ENCODE measurements at places on chromosomes 4 and X.

DNA sequence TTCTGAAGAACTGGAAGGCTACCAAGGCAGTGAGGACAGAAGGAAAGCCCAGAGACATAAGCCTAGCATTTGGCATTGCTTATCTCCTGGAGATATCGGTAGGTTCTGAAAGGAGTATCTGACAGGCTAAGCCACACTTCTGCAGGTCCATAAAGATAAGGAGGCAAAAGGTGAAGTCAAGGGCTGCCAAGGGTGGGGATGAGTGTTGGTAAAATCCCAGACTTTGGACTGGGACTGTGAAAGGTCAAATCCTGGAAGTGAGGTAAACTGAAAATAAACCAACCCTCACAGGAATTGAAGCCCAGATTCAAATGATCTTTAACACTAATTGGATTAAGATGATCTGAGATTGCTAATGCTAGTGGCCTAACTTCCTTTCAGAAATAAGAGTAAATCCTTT, 27.4 kb downstream of the GK start:
- DNase-seq = no peak

GRCh38 chr4:95546221-95546620, 2.6 kb downstream of the UNC5C start:
- no peak for DNase-seq

DNA sequence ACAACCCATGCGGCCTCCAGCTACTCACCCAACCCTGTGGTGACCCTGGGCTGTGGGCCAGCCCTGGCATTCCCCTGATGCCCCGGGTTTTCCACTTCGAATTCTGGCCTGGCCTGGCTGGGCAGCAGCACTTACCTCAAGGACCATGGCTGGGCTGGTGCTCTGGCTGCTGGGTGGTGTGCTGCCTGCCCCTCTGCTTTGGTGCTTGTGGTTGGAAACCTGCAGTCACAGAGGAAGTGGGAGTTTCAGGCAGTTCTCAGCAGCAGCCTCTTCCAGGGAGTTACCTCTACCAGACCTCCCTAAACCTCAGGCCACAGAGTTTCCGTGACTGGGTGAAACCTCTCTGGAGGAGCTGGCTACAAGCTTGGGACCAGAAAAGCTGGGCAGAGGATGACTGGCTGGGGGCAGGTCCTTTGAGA, at the start of gene CXCR3:
TSS of gene CXCR3 (minus strand) at position 209 of the 419 bp plus-strand sequence. CDS start at position 147, 62 bp downstream.
- DNase-seq = peak; percentile 6

- no peak for DNase-seq
Measured at GRCh38 chr4:84647312-84647884, 64.5 kb downstream of the CDS1 start.

DNA sequence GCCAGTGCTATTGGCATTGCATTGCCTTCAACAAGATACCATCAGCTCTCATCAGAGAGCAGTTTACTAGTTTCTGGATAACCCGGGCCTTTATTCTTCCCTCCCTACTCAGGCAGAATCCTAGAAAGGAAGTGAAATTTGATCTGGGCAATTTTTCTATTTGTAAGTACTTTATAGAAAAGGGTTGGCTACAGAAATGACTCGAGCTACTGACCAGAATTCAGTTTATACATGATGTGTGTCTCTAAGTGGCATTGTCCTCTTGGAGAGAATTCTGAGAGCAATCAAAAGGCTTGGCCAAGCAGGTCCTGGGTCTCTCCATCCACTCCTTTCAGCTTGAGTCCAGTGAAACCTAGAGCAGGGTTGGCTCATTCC, 192.7 kb upstream of the LEF1 start:
- DNase-seq = no peak

- no peak for DNase-seq
Measured at GRCh38 chr4:41095192-41095872, 119.0 kb downstream of the APBB2 start.

GRCh38 chrX:123271902-123272301, 87.8 kb downstream of the GRIA3 start:
- no peak for DNase-seq

DNA sequence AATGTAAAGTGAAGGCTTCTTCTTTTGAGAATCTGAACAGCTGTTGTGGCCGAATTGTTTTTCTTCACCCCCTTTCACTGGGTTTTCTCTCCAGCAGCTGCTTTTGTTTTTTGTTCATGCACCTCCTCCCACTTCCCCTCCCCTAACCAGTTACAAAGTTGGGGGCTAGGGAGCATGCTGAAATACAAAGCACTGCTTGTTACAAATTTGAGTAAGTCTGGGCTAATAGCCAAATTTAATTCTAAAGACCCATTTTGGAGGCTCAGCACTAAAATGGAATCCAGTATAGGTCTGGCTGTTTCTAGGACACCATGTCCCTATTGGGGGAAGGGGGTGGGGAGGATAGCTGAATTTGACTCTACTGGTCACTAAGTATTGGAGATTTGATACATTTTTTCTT, 89.2 kb upstream of the GPM6B start:
- no peak for DNase-seq

DNA sequence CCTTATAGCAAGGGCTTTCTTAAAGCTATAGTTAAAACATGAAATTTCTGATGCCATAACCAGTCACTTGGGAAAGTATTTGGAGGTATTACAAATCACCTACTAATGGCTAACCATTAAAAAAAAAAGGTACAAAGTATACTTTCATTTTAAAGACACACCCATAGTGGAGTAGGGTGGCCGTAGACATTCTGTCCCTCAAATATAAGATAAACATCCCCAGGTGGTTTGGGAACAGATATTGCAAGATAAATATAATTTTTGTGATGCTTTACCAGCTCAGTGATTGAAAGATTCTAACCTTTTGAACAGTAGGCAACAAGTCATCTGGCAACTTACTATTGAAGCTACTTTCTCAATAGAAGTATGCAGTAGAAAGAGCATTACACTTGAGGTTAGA, 6.2 kb upstream of the FAT1 start:
- DNase-seq = no peak

GRCh38 chr4:112926819-112927218, 122.6 kb upstream of the ANK2 start:
- no peak for DNase-seq

DNA sequence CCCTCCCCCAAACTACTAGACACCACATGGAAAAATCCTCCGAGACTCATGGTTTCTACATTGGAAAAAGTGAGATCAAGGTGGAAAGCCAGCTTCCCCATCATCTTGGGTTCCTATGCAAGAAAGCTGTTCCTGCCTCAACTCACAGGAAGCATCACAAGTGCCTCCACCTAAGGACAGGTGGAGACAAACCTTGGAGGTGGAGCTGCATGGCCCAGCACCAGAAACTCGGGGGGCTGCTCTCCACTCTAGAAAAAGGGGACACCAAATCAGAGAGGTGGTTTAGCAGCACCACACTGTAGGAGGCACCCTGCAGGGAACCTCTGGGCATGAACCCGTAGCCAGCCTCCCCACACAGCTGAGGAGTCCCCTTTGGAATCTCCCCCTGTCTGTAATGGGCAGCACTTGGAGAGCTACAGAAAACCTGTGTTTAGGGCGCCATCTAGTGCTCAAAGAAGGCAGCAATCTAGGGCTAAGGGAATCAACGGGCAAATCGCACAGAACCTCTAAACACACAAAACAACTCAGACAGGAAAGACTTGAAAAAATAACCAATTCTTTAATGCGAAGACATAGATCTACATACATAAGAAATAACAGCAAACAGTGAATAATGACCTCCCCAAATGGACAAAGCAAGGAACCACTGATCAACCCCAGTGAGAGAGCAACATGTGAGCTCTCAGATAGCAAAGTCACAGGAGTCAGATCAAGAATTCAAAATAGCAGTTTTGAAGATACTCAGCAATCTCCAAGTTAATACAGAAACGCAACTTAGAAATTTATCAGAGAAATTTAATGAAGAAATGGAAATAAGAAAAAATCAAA, 37.0 kb upstream of the ZBTB33 start:
- peak; percentile 45 for DNase-seq

DNA sequence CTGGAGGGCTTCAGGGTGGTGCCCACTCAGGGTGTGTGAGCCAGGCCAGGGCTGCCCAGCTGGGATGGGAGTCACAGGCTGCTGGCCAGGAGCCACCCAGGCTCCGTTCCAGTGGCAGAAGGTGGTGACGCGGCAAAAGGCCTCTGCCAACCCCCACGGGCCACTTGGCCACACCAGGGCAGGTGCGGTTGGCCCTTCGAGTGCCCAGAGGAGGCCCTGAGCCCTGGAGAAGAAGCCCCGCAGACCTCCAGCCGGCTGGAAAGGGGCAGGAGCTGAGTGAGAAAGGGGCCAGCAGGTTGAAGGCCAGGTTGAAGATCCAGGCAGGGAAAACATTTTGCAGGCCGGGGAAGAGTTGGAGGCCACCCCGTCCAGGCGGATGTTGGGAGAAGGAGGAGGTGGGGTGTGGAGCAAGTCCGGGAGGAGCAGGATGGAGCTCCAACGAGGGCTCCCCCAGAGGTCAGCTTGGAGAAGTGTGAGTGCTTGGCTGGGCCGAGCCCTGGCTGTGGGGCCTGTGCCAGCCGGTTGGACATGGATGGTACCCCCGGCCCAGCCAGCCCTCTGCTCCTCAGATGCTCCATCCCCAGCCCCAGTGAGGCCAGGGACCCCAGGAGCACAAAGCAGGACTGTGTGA, 2.8 kb upstream of the CPLX1 start:
- no peak for DNase-seq

DNA sequence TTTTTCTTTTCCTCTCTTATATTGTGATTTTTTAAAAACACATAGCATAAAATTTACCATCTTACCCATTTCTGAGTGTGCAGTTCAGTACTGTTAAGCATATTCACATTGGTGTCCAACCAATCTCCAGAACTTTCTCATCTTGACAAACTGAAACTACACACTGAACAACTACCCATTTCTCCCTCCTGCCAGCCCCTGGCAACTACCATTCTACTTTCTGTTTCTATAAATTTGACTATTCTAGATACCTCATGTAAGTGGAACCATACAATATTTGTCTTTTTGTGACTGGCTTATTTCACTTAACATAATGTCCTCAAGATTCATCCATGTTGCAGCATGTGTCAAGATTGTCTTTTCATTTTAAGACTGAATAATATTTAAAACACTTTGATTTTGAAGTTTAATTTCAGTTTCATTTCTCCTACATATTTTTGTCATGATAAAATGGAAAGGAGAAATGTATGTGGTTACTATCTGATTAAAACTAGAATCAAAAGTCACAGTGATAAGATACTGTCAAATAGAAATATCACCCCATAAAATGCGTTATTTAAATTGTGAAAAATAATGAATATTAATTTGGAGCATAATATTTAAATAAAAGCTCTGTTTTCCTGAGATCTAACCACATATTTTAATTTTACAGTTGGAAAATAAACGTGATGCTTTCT, 122.8 kb downstream of the DIPK2B start:
- DNase-seq = peak; percentile 51

DNA sequence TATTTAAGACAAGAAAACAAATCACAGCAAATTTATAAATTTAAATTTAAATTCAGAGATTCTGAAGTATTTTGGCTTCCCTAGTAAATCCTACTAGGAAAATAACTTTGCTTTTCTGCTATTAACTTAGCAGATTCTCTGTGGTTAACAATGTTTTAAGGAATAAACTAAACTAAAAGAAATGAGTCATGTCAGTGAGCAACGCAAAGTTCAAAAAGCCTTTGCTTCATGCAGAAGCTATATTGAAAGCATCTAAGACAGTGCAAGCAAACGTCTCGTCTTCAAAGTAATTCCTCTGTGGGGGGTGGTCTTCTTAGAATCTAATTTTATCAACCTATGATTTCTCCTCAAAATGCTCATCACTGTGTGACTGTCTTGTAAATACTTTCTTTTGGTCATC, 30.1 kb downstream of the GABRB1 start:
- no peak for DNase-seq

GRCh38 chrX:39823854-39824253, 273.9 kb downstream of the BCOR start:
- no peak for DNase-seq

DNA sequence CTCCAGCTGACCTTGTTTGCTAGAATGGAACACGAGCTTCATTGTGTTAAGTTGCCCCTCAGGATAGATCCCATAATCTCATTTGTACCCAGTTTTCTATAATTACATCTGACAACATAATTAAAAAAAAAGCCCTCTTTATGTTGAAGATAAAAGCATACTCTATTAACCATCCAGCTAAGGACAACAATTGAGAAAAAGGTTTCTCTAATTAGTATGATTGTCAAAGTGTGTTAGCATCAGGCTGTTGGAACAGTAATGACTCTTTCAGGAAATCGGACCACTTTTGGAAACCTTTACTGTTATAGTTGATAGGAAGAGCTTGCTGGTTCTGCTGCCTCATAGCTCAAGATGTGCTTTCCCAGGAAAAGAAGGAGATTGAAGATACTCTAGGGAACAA, 172.6 kb downstream of the FHIP1A start:
- DNase-seq = no peak

DNA sequence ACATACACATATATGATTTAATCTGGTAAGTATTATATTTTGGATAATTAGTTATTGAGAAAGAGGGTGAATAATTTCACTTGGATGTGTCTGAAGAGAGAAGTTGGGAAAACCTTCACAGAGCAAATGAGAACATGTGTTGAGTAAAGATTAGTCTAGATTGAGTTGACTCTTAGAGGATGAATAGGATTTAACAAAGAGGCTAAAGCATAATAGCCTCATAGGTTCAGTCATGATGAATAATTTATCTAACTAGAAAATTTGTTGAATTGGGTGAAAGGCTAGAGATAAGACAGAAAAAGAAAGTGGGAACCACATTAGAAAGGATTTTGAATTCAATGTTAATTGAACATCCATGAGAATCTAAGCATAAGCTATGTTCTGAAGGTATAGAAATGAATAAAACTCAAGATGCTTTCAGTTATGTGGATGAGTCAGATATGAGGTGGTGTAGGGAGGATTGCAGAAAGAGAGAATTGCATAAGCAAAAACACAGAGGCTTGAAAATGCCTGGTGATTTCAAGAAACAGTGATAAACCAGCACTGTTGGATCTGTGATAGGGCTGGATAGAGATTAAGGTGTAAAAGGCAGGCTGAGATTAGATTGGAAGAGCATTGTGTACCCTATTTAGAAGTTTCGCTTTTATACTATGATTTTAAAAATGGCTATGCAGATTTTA, 207.6 kb upstream of the NR3C2 start:
- DNase-seq = no peak

DNA sequence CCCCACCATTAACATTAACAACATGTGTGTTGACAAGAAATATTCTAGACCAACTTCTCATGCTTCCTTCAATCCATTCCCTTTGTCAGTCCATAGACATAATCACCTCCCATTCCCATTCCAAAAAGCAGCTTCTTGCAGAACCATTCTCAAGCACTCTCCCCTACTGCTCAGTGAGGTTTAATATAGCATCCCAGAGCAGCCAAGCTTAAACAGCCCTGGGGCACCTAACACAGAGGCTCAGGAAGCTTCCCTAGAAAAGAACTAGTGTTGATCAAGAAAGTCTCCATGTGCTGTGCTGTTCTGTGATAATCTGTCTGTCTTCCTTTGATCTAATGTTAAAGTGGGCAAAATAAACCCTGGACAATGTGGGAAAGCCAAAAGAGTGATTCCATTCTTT, 174.2 kb upstream of the NOCT start:
- DNase-seq = no peak

Measured in CD4-positive, alpha-beta T cell treated with Interferon alpha-2 for 1 hour (primary cell).